ENCODE measurements at places on chromosomes 12 and 14.
A peak's percentile ranks its signal among the peaks of the same experiment; 100 is the strongest.

- no peak for DNase-seq
Measured at GRCh38 chr12:101619858-101620761, 25.3 kb downstream of the MYBPC1 start.

- DNase-seq = no peak
Measured at GRCh38 chr12:81492131-81492720, 266.9 kb downstream of the PPFIA2 start.

DNA sequence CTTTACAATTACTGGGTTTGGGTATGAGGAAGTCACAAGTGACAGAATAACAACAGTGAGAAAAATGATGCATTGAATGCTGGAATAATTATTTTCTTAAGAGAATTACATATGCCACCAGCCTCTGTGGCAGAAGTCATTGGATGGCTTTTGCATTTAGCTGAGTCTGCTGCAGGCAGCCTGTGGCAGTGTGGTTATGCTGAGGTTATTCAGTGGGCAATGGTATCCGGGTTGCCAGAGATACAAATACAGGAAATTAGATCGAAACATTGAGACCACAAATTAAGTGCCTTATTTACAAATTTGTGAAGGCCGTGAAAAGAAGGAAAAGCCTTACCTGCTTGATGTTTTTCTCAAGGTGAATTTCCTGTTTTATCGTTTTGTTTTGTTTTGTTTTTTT lies 1050.0 kb downstream of the GALC start:
- DNase-seq = no peak

DNA sequence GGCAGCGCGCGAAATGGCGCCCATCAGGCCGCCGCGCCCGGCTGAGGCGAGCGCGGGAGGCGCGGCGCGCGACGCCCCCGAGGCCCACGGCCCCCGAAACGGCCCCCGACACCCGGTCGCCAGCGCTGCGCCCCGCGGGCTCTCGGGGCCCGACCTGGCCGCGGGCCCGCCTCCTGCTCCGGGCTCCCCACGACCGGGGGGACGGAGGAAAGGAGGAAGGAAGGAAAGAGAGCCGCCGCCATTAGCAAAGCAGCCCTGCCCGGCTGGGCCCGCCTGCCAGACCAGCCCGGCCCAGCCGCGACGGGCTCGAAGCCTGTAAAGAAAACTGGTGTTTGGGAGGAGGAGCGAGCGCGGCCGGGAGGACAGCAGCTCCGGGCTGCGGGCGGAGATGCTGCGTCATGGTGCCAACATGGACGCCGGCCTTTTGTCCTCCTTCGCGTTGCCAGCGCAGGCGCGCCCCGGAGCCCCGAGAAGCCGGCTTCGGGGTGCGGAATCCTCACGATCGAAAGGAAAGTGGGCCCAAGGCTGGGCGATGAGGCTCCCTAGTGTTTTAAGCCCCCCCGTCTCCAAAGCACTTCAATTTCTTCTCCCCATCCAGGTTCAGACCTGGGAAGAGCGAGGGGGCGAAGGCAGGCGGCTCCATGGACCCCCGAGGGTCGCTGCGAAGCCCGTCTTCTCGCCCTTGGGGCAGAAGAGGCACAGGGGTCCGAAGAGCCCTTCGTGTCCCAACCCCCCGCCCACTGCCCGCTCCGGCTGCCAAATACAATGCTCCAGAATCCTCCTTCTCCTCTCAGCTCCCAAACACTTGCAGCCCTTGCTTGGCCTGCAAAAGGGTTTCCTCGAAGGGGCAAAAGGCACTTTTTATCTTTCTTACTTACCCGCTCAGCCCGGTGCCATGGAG lies 2.9 kb upstream of the SETD1B start:
- DNase-seq = peak; percentile 80
